H7 (cell line): ENCODE measurements at places on chromosomes 2 and 18.

GRCh38 chr2:69386360-69386759 is 667 bp downstream of the GFPT1 start:
- DNase-seq, result no peak

DNA sequence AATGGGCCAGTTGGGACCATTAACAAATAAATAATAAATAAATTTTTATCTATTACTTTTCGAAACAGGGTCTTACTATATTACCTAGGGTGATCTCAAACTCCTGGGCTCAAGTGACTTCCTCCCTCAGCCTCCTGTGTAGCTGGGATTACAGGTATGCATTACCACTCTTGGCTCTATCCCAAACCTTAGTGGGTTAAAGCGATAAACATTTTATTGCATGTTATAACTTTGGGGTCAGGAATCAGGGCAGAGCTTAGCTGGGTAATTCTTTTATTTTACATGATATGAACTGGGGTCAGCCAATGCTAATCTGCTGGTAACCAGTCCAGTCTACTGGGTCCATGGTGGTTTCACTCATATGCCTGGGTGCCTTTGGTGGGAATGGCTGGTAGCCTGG is 127.8 kb downstream of the MYO3B start:
- no peak for DNase-seq

DNA sequence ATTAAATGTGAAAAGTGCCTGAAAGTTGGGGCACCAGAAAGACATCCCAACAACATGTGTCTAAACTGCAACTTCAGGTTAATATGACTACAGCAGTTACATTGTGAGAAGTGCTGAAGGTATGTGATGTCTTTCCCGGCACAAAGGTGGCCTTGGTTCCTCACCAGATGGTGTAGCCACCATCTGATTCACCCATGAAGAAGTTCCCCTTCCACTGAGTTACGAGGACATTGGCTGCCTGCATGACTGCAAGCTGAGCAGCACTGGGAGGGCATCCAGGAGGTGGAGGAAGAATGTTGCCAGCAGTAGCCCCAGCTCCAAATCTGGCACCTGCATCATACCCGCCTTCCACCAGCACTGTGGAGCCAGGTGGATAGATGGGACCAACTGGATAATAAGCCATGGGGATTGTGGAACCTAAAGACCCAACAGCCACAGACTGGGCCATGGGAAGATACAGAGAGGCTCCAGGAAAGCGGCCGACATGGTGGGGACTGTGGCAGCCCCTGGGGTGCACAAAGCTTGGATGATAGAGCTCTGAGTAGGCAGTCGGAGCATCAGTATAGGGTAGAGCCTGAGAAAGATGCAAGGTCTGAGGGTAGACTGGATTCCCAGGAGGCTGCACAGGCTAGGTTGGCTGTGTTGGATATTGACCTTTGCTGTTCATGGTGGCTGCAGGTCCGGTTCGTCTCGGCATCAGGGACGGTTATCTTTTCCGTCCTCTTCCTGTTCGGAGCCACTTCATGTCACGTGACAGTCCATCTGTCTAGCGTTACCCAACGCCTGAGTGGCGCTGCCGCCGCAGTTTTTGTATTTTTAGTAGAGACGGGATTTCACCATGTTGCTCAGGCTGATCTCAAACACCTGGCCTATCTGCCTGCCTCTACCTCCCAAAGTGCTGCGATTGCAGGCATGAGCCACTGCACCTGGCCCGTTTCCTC is 36.9 kb downstream of the SUMO1 start:
- no peak for DNase-seq

- DNase-seq, result no peak
Observed at GRCh38 chr2:71880846-71881610, 266.6 kb downstream of the CYP26B1 start.

DNA sequence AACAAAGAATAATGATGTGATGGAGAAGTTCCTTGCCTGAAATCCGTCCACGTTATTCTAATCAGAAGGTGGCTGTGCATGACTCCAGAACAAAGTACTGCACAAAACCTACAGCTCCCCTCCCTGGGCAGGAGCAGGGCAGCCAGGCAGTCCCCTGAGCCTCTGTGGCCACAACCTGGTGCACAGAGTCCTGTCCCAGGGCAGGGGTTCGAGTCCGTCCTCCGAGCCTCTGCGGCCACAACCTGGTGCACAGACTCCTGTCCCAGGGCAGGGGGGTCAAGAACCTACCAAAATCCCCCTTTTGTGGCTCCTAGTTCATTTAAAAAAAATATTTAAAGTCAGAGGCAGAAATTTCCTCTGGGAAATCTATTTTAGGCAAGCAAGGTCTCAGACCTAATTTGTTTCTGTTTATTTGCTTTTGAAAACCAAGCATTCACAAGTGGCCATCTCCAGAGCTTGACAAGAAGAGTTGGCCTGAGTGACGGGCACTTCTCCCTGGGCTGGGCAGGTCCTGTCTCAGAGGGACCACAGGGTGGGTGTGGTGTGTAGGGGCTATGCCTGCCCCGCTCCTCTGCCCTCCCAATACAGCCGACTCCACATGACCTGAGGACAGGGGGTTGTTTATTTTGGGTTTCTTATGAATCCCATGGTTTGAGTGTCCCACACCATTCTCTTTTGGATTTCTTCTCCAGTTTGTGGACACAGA is 255.9 kb upstream of the PXDN start:
- no peak for DNase-seq

GRCh38 chr2:100742277-100743254 is 77.4 kb upstream of the NPAS2 start:
- no peak for DNase-seq

DNA sequence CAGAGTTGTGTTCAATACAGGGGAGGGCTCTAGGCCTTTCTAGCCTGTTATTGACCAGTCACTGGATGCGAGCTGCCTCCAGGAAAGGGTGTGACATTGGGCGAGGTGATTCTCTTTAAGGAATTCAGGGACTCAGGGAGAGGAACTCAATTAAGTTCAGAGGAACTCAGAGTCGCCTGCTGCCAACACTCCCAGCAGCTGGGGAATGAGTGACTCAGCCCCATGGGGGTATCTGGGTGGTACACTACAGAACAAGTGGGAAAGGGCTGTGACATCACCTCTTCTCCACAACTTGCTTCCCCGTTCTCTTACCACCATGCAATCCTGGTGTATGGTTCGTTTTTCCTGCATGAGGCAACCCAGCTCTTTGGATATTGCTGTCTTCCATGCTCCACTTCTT is 50.4 kb upstream of the CYRIA start:
- no peak for DNase-seq
